Muscle of back (tissue), 13 donors: ENCODE measurements at places on chromosomes 7 and 10.

- DNase-seq = no peak
Measured at GRCh38 chr10:44881649-44882048, 29.5 kb upstream of the TMEM72 start.

DNA sequence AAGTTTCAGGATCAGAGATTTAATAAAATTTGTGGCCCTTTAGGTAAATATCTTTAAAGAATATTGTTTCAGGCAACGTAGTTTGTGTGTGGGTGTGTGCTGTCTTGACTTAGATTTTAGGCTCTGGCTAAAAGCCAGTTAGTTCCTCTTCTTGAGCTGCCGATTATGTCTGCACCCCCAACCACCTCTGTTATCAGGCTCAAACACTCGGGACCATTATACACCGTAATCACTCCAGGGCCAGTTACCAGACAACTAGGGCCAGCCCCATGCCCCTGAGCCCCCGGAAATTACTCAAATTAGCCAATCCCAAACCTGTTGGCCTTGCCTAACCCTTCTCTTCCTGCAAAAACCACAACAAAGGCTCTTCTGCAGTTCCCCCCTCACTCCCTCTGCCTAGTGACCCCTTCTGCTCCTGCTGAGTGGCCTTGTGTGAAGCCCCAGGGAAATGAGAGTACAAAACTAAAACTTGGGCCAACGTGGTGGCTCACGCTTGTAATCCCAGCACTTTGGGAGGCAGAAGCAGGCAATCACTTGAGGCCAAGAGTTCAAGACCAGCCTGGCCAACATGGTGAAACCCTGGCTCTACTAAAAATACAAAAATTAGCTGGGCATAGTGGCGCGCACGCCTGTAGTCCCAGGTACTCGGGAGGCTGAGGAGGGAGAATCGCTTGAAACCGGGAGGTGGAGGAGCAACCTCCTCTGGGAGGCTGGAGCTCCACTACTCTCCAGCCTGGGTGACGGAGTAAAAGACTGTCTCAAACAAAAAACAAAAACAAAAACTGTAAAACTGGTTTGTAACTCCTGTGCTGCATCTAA is 9.2 kb upstream of the HNRNPF start:
- peak; percentile 33 for DNase-seq

GRCh38 chr10:123847686-123848432 is 43.7 kb downstream of the CPXM2 start:
- DNase-seq = peak; percentile 19

GRCh38 chr10:56547163-56547562 is 186.1 kb upstream of the ZWINT start:
- no peak for DNase-seq

DNA sequence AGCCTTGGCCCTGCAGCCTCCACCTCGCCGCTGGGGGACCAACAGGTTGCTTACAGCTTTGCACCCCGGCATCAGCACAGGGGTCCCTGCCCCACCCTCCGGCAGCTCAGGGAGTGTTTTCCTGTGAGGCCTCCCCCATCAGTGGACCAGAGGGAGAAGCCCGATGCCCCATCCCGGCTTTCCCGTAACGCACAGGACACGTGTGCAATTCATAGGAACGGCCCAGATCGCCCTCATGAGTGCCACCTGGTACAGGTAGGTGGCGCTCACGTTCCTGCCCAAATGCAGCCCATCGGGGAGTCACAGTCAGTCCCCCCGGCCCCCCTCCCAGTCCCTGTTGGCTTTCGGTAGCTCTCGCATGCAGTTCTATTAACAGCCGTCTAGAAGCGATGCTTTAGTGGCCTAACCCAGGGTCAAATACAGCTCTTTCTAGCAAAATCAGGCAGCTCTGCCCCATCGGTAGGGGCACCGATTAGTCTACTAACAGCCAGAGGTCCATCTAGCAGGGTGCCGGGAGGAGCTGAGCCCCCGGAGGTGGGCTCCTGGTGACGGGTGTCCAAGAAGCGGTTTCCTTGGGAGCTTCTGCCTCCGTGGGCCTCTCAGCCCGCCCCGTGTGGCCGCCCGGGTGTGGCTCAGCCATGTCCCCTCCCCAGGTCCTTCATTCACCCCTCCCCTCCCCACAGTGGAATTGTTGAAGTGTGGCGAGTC is 48.4 kb upstream of the GTF2IRD1 start:
- DNase-seq = no peak

- DNase-seq = no peak
Measured at GRCh38 chr7:122896509-122896908, 10.2 kb upstream of the CADPS2 start.
